ENCODE measurements at places on chromosomes 6 and 20.

DNA sequence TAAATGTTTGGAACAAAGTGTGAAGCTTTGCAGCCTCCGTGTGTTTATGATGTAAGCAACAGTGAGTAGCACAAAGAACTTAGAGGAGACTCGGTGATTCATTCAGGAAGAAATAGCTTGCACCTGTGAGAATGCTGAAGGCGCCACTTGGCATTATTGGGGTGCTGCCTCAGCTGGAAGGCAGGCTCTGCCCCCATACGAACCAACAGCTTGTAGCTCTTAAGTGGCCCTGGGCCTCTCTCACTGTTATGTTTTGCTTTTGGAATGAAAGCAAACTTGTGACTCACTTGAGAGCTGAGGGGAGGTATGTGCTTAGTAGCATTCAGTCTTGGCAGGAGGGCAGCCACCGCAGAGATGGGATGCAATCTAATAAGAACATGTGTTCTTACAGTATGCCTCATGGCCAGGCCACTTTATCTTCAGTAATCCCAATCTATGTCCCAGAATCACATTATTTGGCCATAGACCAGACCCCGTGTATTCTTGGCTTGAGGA is 310.7 kb downstream of the EYA4 start:
- peak; percentile 98 for DNase-seq

DNA sequence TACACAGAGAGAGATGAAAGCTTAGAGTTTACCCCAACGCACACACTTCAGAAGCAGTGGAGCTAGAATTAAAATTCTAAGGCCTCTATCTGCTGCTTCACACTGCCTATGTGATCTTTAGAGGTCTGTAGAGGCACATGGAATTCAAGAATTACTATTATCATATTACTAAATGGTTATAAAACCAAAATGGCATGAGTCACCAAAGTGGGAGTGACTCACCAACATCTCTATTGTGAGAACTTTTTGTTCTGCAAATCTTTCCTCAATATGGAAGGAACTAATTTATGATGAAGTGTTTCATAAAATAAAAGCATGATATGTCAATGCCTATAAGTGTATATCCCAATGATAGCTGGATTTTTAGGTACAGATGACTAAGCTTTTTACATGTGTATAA is 28.5 kb upstream of the TMEM244 start:
- DNase-seq = no peak

- no peak for DNase-seq
Measured at GRCh38 chr6:1790684-1791083, 181.0 kb downstream of the FOXC1 start.

GRCh38 chr20:7379621-7380220 is 560.5 kb downstream of the HAO1 start:
- no peak for DNase-seq

GRCh38 chr6:52706001-52706400 is 35.1 kb downstream of the TMEM14A start:
- no peak for DNase-seq

DNA sequence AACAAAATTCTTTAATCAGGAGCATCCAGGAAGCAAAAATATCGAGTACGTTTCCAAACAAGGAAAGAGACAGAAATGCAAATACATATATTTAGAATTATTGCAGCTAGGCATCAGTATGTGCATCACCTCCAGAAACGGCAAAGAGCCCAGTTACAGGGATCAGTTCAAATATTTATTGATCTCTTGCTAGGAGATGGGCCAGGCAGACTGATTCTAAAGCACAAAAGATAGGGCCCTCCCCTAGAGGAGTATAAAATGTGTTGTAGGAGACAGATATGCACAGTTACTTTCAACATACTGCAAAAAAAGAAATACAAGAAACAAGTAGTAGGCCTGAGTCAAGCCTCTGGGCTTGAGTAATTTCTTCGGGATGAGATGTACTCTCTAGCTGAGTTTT is 80.7 kb upstream of the NHSL1 start:
- DNase-seq = no peak

- DNase-seq = no peak
Measured at GRCh38 chr6:9799582-9799981, 615.3 kb downstream of the TFAP2A start.

DNA sequence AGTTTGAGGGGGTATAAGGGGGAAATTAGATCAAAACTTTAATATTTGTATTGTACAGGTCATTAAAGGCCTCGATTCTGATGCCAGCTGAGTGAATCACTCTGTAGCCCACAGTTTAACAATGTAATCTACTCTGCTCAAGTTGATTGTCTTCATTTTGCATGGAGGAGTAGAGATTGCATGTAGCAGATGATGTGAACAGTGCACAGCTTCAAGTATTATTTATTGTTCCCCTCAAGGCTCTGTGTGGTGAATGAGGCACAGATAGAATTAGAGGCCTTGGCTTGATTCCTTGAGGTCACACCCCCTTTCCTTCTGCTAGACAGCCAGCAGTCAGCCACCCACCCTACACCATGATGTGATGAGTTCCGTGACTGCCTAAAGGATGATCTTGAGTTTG is 38.1 kb downstream of the TXLNB start:
- DNase-seq = no peak

DNA sequence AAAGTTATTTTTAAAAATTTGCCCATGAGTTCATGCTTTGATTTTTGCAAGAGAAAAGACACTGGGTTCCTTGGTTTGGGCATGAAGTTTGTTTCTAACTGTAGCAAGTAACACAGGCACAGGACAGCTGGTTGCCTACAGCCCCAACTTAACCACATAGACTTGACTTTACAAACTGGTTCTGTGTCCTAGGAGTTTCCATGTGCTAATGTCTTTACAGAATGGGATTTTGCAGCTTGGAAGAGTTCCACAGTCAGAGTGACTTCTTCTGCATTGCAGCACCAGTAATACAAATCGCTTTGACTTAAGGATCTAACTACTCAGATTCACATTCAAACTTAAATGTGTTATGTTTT is 44.3 kb downstream of the OR2B2 start:
- no peak for DNase-seq

DNA sequence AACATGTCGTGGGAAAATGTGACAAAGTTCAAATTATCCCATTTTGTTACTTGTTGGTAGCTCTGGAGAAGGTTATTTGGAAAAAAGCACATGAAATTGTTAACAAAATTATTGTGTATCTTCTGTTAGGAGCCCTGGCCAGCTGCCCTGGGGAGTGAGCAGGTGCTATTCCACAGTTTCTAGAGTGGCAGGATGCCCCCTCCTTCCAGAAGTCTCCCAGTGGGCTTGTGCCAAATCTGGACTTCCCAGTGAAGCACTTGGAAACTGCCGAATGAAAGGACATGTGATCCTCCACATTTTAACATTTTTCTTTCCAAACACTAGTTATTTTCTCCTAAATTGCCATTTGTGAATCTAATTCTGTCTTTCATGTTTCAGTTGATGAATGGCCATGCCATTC is 66.9 kb upstream of the CLDN20 start:
- no peak for DNase-seq

DNA sequence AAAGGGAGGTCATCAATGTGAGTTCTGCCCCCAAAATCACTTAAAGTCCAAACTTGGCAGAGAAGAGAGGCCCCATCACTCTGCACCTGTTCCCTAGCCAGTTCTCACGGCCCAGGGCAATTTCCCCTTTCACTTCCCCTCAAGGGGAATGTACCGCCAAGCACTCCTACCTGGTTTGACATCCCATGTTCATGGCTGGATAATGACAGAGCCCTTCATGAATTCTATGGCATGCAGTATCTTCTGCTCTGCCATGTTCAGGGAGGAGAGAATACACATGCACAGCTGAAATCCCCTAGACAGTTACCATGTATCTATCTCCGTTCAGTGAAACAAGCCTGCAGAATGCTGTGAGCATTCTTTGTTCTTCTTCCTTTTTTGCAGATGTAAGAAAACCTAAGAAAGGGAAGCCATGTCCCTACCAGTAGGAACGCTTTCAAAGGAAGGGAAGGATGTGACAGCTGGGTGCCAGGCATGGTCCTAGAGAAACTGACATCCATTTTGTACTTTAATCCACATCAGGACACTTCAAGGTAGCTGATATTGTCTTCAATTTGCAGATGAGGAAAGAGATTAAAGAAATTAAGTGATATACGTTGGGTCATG is 79.8 kb upstream of the ARID1B start:
- DNase-seq = no peak

GRCh38 chr6:140541288-140541687 is 1166.8 kb upstream of the CITED2 start:
- DNase-seq = peak; percentile 21

DNA sequence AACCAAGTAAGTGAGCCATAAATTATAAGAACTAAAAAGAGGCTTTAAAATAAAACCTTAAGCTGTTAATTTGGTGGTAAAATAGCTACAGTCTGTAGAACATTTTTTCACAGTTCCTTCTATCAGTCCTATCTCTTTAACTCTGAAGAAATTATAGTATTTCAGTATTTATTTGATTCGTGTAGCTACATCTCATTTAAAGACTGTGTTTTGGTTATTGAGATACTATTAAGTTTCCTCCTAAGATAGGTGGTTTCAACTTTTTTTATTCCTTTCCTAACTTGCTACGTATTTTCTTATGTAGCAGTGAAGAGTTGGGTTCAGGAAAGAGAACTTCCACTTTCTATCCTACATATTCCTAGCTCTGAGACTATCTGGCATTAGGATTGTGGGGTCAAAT is 97.2 kb downstream of the CD2AP start:
- no peak for DNase-seq

GRCh38 chr6:110295451-110296165 is 62.5 kb downstream of the METTL24 start:
- DNase-seq = no peak

GRCh38 chr6:154518396-154518795 is 7.9 kb upstream of the CNKSR3 start:
- no peak for DNase-seq

Measured in smooth muscle cell of the brain vasculature (primary cell).